Breast epithelium (tissue), 4 donors: ENCODE measurements at places on chromosomes 13 and 19.

DNA sequence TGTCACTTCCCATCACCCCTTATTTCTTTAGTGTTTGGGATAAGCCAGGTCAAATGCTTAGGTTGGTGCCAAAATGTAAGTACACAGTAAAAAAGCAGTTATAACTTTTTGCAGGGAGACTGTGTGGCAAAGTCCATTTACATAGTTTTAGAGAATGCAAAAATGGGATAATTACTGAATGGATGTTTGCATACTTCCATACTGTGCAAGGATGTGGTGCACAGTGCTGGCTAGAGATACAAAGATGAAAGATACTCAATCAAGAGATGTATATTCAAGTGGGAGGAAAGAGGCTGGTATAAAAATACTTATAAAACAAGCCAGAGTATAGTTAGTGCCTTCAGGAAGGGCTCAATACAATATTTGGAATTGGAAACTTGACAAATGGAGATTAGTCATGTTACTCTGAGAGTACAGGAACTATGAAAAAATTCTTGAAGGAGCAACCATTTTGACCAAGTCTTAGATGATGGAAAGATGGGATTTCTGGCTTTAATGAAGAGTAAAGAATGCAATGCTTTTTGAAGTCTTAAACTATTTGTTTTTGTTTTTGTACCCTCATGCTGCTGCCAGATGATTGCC is 8.0 kb downstream of the PDS5B start:
- DNase-seq: no peak

GRCh38 chr13:111322916-111323331 is 2.5 kb downstream of the TEX29 start:
- no peak for DNase-seq

- DNase-seq: no peak
These were observed 50.5 kb upstream of the IRS2 start for GRCh38 chr13:109836629-109837607.

- no peak for DNase-seq
These were observed 71.7 kb upstream of the SOX21 start for GRCh38 chr13:94784066-94784465.

DNA sequence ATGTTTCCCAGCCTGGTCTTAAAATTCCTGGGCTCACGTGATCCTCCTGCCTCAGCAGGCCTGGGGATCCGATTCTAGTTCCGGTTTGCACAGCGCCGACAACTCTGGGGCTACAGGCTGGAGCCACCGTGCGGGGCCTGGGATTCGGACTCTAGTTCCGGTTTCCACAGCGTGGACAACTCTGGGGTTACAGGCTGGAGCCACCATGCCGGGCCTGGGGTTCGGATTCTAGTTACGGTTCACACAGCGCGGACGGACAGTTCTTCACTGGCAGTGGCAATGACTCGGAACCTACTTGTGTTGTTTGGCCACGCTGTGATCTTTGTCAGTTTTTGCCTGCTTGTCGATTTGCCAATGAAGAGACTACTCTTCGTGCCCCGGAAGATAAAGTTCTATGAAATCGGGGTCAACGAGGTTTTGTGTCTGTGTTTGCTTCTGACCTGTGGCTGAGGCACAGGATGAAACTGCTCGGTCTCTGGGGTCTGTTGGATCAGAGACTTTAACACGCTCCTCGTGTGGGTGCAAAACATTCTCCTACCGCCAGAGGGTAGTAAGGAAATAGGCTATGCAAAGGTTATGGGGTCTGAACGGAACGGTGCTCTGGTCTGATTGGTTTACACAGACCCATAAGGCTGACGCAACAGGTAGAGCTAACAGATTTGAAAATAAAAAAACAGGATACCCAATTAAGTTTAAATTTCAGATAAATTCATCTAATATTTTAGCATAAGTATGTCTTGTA is 12.1 kb upstream of the ZSCAN1 start:
- DNase-seq: peak; percentile 42

GRCh38 chr13:50365408-50366391 is 350.5 kb downstream of the KCNRG start:
- no peak for DNase-seq

DNA sequence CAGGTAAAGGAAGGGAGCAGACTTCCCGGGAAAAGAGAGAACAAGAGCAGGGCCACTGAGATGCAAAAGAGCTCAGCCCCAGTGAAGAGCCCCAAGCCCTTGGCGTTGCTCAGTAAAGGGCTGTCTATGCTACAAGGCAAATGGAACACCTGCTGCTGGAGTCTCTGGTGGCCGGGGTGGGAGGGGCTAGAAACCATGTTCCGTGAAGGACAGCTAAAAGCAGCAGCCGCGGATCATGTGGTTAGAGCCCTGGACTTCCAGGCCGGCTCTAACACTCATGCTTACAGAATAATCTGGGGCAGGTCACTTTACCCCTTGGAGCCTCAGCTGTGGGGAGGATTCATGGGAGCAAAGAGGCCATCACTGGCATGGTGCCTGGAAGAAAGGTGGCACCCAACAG is 17.8 kb downstream of the POU2F2 start:
- no peak for DNase-seq

DNA sequence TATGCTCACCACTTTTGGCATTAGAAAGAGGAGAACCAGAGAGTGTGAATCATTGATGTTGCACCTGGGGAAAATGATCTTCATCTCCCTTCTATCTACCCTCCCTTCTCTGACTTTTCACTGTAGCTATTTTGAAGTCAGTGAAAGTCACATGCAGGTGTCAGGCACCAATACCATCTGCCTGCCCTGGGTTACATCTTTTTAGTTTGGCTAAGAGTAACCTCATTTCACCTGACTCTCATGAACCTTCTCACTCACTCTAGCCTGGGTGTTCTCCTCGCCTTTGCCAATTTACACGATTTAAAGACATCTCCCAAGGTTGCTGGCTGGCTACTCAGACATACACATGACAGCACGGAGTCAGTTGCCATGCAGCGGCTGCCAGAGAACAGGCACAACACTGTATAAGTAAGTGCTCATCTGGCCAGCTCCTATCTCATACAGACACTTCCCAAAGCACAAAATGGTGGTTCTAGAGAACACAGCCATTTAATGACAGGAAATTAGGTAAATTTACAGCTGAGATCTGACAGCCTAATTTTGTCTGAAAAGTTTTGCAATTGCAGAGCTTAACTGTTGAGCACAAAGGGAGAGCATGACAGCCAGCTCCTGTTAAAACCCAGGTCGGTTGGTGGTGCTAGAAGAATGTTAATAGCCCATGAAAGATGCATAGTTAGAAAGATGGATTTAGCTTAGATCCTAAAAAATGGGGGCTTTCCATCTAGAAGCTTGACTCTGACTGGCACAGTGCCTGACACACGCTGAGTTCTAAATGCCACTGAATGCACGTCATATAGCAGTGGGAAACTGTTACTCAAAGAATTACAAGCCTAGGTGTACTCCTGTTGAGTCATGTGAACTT is 32.5 kb downstream of the LCP1 start:
- no peak for DNase-seq

DNA sequence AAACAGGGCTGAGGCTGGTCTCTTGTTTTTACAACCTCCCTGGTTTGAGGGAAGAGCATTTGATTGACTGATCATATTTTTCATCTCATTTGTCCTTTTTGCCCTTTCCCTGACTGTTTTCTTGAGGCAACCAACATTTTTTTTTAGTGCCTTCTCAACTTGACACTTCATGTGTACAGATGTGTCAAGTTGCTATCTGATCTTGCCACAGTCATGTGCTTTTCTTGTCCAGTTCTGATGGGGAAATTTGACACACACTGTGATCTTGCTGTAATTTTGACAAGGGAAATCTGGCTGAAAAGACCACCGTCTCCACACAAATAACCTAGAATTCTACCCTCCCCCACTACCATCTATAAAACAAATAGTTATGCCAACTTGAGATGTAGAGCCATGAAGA is 329.6 kb downstream of the KCTD12 start:
- no peak for DNase-seq

GRCh38 chr19:16423891-16424290 is 47.9 kb downstream of the EPS15L1 start:
- no peak for DNase-seq

DNA sequence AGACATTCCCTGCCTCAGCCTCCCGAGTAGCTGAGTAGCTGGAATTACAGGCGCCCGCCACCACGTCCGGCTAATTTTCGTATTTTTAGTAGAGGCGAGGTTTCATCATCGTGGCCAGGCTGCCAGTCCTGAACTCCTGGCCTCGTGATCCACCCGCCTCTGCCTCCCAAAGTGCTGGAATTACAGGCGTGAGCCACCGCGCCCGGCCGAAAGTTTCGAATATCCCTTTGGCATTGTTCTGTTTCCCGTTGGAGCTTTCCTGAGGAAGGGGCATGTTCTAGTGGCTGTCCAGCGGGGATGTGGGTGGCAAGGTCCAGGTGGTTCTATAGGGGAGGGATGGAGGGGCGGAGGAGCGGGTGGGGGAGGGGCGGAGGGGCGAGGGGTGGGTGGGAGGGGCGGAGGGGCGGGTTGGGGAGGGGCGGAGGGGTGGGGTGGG is 2.1 kb upstream of the BSG start:
- DNase-seq: no peak

GRCh38 chr13:74329962-74330361 is 195.8 kb upstream of the KLF12 start:
- no peak for DNase-seq

DNA sequence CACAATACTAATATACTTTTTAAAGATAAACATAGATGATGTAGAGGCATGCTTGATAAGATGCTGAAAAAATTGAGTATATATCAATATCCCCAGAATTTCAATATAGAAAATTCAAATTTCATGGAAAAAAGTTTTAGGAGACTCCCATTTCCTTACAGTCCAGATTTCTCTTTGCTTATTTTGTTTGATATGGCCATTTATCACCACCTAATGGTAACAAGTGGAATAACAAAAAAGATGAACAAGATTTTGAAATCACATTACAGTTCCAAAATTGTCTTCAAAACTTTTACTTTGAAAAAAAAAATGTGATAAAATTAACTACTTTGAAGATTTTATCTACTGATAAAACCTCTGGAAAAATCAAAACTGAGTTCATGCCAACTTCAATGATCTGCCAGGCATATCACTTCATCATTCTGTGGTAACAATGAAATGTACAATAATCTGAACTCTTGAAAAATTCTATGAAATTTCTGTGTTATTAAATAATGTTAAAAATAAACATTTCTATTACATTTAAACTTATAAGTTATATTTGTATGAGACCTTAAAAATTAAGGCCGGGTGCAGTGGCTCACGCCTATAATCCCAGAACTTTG is 17.5 kb downstream of the MIPEP start:
- DNase-seq: no peak

GRCh38 chr19:18712981-18713380 is 29.5 kb downstream of the CRTC1 start:
- DNase-seq: no peak

GRCh38 chr19:55813906-55814305 is 17.9 kb downstream of the NLRP11 start:
- no peak for DNase-seq

GRCh38 chr13:95536632-95537241 is 15.8 kb upstream of the CLDN10 start:
- DNase-seq: no peak

GRCh38 chr13:19618977-19619376 is 14.5 kb upstream of the MPHOSPH8 start:
- DNase-seq: no peak

DNA sequence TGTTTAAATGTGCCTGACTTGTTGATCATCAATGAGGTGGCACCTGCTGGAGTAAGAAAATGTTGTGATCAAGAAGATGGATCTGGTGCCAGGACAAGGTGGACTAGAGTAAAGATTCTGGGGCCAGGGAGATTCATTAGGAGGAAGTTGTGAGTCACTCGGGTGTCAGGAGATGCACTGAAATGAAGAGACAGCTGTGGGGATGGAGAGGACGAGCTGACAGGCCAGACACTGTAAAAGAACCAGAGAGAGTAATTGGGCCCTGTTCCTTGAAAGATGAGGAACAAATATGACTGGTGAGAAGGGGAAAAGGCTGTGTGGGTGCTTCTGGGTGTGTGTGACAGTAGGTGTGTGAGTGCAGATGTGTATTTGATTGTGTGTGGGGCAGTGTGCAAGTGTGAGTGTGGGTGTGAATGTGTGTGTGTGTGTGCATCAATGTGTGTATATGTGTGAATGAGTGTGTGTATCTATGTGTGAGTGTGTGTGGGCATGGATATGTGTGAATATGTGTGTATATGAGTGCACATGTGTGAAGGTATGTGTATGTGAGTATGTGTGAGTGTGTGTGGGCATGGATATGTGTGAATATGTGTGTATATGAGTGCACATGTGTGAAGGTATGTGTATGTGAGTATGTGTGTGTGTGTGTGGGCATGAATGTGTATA is 260.5 kb downstream of the RFC3 start:
- DNase-seq: no peak
